Spleen (tissue), 13 donors: ENCODE measurements at places on chromosomes 1 and 21. TPM values are rescaled to one million over a fixed set of nuclear protein-coding genes. Genes with fewer than 3 reads are reported as not detected.

Gene TRIM62
- total RNA-seq, result 8.9 TPM

- peaks cover 3% of the 10 kb centered on the region for H3K4me1 ChIP-seq
- no peaks in the 10 kb centered on the region for H3K36me3 ChIP-seq
- H3K27ac ChIP-seq, result no peak overlapping the region
- no peak overlapping the region for H3K4me3 ChIP-seq
These were observed 7.6 kb upstream of the EIF4G3 start for GRCh38 chr1:21184276-21184675.

DNA sequence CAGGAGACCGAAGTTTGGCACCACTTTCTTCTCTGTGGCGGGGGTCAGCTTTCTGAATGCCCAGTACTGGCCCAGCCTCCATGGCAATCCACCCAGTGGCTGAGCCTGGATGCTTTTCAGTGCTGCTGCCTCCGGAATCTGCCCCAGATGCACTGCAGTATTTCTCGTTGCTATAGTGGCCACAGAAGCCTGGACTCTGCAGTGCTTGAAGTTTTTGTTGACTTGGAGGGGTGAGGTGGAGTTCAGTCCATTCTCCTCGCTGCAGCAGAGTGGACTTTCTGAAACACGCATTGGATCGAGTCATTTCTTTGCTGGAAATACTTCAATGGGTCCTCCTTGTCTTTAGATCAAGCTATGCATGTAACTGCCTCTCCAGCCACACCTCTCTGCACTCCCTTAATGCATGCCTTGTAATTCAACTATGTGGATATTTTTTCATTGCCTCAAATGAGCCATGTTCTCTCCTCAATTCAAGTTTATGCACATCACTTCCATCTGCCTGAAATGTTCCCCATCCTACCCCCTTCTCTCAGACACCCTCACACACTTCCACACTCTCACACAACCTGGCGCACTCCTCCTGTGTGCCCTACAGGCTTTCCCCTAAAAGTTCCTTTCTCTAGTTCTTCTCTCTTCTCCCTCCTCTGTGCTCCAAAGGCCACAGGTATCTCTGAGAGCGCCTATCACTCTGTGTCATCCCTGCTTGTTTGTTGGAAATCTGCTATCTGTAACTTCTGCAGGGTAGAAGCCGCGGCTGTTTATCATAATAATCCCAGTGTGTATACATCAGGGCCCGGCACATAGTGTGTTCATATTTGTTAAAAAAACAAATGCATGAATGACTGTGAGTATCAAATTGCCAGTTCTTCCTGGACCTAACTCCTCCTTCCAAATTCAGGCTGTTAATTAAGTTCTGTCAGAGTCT, 16.5 kb downstream of the ADAM30 start:
- H3K4me3 ChIP-seq, result no peak overlapping the region
- H3K4me1 ChIP-seq, result no peaks in the 10 kb centered on the region
- no peaks in the 10 kb centered on the region for H3K36me3 ChIP-seq

Gene DDI2
- total RNA-seq, result 46.2 TPM

Gene OVAAL
- not detected for total RNA-seq

Gene S100A8
- total RNA-seq, result 7,676 TPM
